DMS79 (cell line): ENCODE measurements at places on chromosomes 7 and 10.

GRCh38 chr7:25913598-25914224, 238.3 kb upstream of the NFE2L3 start:
- no peak for DNase-seq

GRCh38 chr7:148261996-148262688, 328.4 kb upstream of the C7orf33 start:
- DNase-seq, result no peak

DNA sequence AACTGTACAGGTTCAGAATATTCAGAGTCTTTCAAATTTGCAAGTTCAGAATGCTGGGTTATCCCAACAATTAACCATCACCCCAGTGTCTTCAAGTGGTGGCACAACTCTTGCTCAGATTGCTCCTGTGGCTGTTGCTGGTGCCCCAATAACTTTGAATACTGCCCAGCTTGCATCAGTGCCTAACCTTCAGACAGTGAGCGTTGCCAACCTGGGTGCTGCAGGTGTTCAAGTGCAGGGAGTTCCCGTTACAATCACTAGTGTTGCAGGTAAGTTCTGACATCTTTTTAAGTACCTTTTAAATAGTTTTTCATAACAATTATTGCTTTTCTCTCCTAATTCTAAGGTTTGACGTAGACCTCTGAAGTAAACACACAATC, 2.7 kb downstream of the SP4 start:
- DNase-seq, result no peak

DNA sequence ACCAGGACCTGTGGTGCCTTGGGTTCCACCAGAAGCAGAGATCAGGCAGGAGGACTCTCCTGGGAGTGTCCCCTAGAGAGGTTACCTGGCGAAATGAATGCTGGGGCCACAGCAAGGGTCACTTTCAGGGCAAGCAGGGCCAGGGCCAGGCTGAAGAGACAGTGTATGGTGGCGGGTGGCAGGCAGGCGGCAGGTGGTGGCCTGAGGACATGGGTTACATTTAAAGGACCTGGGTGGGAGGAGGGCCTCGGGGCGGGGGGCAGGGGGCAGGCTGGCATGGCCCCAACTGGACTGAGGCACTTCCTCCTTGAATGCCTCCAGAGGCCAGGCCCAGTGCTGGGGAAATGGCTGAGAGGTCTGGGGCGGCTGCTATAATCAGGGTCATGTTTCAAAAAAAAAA, 14.7 kb upstream of the TBRG4 start:
- no peak for DNase-seq

GRCh38 chr7:150954201-150954985, 23.7 kb downstream of the KCNH2 start:
- no peak for DNase-seq

DNA sequence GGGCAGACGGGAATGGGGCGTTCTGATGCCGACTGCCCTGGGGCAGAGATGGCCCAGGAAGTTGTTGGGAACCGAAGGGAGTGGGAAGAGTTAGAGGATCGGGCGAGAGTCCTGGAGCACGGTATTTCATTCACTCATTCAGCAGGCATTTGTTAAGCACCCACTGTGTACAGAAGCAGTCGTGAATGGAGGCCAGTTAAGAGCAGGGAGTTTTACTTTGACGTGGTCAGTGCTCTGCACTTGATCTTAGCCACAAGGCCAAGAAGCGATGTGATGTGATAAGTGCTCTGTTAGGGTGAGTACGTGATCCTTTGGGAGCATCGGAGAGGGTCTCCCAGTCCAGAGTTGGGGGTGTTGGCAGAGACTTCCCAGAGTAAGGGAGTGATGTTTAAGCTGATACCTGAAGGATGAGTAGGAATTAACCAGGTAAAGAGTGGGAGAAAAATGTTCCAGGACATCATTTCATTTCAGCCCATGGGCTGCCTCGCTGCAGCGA, 890 bp downstream of the ZFYVE27 start:
- DNase-seq, result no peak

DNA sequence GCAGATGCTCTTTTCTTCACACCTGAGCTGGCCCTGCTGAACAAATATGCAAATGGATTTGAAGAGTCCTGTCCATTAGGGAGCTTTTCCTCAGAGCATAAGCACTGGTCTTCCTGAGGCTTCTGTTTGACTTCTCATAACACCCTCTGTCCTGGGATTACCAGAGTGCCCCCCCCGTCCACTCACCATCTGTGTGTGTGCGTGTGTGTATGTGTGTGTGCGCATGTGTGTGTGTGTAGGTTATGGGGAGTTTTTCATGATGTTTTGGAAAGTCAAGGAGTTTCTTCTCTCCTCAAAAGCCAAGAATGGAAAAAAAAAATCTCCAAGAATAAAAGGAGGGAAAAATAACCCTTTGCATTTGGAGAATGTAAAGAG, 57.7 kb upstream of the COMTD1 start:
- DNase-seq, result no peak

GRCh38 chr7:155709453-155709852, 65.0 kb downstream of the RBM33 start:
- no peak for DNase-seq

DNA sequence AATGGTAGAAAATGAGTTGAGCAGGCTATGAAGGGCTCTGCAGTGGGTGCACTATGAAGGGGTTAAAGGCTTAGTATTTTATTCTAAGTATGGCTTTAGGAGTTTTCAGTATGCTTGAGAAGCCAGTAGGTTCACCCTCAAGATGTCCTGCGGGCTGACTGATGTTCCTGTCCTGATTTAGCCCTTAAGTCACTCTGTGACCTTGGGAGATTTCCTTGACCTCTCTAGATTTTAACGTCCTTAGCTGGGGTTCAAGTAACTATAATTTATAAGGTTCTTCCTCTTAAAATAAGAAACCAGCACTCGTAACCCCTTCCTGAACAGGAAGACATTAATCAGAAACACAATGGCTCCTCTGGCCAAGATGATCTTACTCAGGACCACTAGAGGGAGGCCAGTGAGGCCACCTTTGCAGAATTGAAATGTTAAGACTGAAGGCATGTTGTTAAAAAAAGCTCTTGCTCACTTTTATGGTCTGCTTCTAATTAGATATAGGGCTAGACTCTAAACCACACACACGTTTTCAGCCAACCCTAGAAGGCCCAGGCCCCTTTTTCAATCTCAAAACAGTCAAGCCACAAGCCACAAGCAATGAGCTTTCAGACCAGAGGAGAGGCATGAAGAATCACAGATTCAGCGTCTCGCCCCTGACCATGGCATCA, 41.9 kb downstream of the CDK1 start:
- no peak for DNase-seq

GRCh38 chr7:135245226-135246190, 11.9 kb downstream of the STRA8 start:
- DNase-seq, result no peak

- no peak for DNase-seq
Measured at GRCh38 chr7:22541789-22542188, 41.8 kb upstream of the STEAP1B start.

- DNase-seq, result no peak
Measured at GRCh38 chr10:73159038-73159648, 8.7 kb downstream of the ECD start.

- DNase-seq, result no peak
Measured at GRCh38 chr10:110821508-110821907, 50.2 kb upstream of the PDCD4 start.

DNA sequence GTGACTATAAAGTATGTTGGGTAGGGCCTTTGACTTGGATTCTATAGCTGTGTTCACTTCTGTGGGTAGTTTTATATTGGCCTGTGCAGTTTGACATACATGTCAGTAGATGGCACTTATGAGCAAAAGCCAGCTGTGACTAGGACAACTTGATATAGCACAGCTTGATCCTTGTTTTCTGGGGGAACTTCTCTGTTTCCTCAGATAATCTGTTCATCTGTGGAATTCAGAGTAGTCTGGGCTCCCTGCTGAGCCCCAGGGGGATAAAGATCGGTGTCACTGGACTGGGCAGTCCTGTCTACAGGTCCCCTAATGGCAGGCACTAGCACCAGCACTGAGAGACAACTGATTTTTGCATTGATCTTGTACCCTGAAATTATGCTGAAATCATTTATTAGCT, 25.4 kb downstream of the CYP2C9 start:
- no peak for DNase-seq
